ENCODE measurements at places on chromosomes 12 and 14. TPM values are rescaled to one million over a fixed set of nuclear protein-coding genes. Genes with fewer than 3 reads are reported as not detected.

DNA sequence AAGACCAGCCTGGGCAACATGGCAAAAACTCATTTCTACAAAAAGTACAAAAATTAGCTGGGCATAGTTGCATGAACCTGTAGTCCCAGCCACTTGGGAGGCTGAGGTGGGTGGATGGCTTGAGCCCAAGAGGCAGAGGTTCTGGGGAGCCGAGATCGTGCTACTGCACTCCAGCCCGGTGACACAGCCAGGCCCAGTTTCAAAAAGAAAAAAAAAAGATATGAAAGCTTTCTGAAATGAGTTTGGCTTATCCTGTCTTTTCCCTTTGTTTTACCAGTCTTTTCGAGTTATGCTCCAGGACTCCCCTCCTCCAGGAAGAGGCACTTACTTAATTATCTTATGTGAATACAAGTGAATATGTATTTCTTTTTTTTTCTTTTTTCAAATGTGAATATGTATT is 3.2 kb downstream of the BBOF1 start:
- no peak for DNase-seq

- DNase-seq, result no peak
Measured at GRCh38 chr14:23379366-23380196, 2.7 kb downstream of the CMTM5 start.

Gene CLEC2B
- 4.4 TPM for total RNA-seq

Gene SDSL
- total RNA-seq, result 0.53 TPM

DNA sequence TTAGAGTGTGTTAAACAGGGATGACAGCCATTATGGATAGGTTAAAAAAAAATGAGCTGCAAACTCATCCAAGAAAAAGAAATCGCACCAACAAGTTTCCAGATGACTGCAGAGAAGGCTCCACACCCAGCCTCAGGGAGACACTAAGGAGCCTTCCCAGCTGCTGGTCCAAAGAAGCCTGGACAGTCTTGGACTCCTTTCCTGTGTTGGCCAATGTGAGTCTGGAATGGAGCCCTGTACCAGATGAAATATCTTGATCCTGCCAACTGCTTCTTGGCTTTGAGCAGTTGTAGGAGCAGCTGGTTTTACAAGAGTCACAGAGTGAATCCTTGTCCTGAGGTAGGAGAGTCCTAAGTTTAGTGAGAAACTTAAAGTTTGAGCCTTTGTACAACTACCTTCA is 44.5 kb downstream of the SLC38A1 start:
- DNase-seq, result peak; percentile 94

- DNase-seq, result peak; percentile 90
Measured at GRCh38 chr12:4116251-4117111, 157.1 kb upstream of the CCND2 start.

GRCh38 chr14:55243386-55243785 is 27.8 kb upstream of the FBXO34 start:
- no peak for DNase-seq

DNA sequence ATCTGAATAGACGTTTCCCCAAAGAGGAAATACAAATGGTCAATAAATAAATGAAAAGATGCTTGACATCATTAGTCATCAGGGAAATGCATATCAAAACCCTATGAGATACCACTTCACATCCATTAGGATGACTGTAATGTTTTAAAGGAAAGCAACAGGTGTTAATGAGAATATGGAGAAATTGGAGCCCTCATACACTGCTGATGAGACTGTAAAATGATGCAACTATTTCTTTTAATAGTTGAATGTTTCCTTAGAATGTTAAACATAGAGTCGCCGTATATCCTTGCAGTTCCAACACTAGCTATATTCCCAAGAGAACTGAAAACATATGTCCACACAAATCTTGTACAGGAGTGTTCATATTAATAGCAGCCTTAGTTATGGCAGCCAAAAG is 133.2 kb downstream of the SLC38A4 start:
- no peak for DNase-seq

Gene AQP2
- total RNA-seq, result not detected
